Activated gamma-delta T cell (primary cell): ENCODE measurements at places on chromosomes 3 and 15.

DNA sequence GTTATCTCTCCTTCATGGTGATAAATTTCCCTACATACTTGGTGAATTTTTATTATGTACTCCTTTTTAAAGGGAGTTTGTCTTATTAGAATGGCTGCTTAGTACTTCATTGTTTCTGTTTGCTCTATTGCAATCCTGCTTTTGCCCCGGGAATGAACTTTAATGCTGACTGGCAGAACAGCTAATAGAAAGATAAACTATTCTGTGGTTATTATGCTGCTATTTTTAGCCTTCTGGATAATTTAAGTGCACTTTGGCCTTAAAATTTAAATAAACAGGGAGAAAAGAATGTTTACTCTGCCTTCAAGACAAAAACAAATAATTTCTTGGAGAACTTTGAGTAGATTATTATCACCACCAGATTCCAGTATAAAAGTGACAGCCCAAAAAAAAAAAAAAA, 413.8 kb upstream of the CCDC54 start:
- no peak for DNase-seq

- no peak for DNase-seq
Observed at GRCh38 chr3:64593350-64593749, 94.5 kb downstream of the ADAMTS9 start.

- DNase-seq, result no peak
Observed at GRCh38 chr15:74716651-74717050, 8.7 kb downstream of the CYP1A1 start.

- no peak for DNase-seq
Observed at GRCh38 chr3:69011096-69011730, 2.3 kb downstream of the EOGT start.

GRCh38 chr3:39260957-39261356, 18.9 kb downstream of the CX3CR1 start:
- DNase-seq, result peak; percentile 48
